Neural progenitor cell (in vitro differentiated cells): ENCODE measurements at places on chromosomes 1 and 21.

DNA sequence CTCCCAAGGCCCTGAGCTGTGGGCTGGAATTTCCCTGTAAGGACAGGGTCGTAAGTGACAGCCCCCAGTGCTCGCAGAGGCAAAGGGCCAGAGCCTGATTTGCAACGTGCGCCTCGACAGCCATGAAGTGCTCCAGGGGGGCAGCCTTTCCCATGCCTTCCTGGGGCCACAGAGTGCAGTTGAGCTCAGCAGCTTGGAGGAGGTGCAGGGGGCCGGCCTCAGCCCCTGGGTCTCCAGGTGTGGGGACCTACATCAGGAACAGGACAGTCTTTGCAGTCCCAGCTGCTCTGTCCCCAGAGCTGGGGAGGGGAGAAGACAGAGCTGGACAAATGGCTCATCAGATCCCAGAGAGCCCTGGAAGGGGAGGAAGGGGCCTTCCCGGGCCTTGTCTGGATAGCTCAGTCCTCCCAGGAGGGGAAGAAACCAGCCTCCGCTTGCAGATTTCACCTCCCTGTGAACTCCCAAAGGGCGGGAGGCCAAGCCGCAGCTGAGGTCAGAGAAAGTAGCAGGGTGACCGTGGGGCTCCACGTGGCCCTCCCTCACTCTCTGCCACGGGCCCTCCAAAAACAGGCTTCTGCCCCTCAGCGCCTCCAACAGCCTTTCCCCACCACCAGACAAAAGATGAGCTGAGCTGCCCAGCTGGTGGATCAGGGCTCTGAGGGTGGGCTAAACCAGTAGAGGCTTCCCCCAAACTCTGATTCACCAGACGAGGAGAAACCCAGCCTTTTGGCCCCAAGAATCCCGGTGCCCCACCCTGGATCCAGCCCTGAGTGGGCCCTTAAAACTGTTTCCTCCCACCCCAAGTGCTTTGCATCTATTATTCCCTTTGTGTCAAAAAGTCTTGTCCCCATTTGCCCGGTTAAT, 76.5 kb downstream of the DHRS3 start:
- peak; percentile 51 for DNase-seq

DNA sequence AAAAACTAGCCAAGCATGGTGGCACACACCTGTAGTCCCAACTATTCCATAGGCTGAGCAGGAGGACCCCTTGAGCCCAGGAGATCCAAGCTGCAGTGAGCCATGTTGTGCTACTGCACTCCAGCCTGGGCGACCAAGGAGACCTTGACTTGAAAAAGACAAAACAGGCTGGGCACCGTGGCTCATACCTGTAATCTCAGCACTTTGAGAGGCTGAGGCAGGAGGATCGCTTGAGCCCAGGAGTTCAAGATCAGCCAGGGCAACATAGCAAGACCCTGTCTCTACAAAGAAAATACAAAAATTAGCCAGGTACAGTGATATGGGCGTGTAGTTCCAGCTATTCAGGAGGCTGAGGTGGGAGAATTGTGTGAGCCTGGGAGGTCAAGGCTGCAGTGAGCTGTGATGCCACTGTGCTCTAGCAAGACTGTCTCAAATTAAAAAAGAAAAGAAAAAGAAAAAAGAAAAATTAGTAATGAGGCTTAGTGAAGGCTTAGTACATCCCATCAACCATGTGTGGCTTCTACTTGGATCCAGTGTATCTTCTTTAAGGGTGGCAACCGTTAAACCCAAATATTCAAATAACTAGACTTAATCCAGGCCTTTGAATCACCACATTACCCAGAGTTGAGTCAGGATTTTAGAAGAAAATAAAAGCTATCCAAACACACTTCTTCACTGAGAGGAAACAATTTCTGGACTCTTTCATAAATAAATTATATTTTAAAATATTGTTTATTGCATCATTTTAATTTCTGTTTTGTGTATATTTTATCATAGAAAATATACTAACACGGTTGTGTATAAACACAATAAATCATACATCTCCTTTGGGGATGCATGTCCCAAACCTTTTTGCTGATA, 74.3 kb upstream of the RAB4A start:
- DNase-seq, result no peak

DNA sequence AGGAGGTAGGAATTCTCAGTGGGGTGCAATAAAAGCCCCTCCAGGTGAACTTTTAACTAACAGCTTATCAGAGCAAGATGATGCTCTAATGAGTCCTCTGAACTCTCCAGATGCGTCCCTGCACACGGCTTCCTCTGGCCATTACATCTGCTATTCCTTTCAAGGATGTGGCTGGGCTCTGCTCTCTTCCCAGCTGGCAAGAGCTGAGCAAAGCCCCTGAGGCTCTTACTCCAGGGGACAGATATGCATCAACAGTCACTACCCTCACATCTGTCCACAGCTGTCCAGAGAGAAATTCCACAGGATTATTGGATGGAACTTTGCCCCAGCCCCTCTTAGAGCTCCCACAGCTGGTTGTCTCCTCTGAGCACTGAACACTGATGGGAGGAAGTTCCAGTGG, 267.8 kb downstream of the C1orf94 start:
- no peak for DNase-seq

GRCh38 chr1:17097147-17097546, 22.1 kb downstream of the PADI2 start:
- no peak for DNase-seq

DNA sequence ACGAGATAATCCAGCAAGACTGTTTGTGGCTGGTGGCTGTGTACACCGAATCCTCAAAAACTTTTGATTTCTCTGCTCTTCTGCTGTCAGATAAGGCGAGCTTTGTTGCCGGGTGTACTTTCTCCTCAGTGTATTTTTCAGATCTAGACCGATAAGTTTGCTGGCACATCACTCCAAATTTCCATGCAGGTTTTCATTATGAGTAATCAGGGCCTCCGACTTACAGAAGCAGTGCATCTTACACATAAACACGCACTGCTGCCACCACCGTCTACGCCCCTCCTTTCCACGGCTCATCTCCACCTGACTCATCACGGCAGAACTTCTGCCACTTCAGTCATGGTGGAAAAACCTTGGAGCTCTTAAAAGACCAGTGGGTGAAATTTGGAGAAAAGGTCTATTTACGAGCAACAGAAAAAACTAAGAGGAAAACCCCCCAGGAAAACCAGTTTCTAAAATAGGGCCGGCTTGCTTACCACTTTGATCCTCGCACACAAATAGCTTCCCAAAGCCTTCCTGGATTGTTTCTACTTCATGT, 7.7 kb downstream of the ZBTB21 start:
- DNase-seq, result no peak

- no peak for DNase-seq
Observed at GRCh38 chr1:46278807-46279206, 24.6 kb downstream of the LRRC41 start.

GRCh38 chr1:24203404-24203803, 16.3 kb upstream of the IFNLR1 start:
- no peak for DNase-seq

- DNase-seq, result peak; percentile 74
Observed at GRCh38 chr1:92486251-92487077, at the start of gene GFI1. Gene GFI1 (minus strand): TSS chr1:92486925. CDS start chr1:92483487, 3,438 bp downstream.

GRCh38 chr1:158999316-159000069, 10.2 kb upstream of the IFI16 start:
- DNase-seq, result peak; percentile 90

- no peak for DNase-seq
Observed at GRCh38 chr1:97070376-97070775, 348.8 kb downstream of the PTBP2 start.

DNA sequence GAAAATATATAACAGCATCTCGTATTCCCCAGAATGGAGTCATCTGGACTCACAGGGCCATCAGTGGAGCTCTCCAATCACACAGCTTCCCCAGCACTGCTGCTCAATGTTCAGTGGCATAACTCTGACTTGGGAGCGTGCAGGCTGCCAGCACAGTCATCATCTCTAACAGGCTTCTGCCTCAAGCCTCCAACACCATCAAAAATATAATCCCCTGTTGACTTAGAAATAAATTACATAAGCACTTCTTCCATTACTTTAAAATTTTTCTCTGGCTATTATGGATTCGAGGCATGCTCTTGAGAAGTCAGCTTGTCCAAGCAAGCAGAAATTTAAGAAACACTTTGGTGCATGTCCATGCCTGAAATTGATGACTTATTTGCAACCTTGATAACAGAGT, 6.2 kb downstream of the DUSP23 start:
- DNase-seq, result no peak

- DNase-seq, result no peak
Observed at GRCh38 chr1:165662186-165662585, 31.2 kb downstream of the MGST3 start.

DNA sequence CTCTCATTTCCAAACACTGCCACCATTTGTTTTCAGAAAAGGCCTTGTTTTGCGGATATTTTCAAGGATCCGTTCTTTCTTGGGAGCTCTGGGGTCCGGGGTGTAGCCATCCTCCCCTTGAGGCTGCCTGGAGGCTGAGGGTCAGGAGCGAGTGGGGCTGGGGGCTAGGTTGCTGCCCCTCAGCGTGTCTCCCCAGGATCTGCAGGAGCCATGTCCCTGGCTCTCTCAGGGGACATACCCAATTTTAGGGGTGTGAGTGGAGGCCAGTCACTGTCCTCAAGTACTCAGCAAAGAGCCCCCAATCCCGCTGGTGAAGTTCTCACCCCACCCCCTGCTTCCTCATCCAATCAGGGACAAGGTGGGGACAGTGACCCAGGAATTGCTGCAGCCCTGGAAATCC, 15.0 kb upstream of the PRDM16 start:
- no peak for DNase-seq

GRCh38 chr1:2193514-2194281, 874 bp downstream of the FAAP20 start:
- DNase-seq, result no peak

DNA sequence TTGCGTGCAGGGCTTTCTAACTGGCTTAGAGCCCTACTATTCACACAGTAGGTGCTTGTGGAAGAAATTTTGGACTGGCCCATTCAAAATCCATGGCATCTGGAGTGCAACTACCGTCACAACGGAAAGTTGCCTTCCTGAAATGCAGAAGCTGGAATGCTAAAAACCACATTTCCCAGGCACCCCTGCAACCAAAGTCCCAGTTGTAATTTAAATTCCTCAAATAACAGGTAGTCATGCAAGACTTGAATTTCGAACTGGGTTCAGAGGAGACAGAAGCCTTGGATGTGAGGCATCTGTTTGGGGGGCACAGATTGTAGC, 186.7 kb downstream of the TOMM20 start:
- no peak for DNase-seq

DNA sequence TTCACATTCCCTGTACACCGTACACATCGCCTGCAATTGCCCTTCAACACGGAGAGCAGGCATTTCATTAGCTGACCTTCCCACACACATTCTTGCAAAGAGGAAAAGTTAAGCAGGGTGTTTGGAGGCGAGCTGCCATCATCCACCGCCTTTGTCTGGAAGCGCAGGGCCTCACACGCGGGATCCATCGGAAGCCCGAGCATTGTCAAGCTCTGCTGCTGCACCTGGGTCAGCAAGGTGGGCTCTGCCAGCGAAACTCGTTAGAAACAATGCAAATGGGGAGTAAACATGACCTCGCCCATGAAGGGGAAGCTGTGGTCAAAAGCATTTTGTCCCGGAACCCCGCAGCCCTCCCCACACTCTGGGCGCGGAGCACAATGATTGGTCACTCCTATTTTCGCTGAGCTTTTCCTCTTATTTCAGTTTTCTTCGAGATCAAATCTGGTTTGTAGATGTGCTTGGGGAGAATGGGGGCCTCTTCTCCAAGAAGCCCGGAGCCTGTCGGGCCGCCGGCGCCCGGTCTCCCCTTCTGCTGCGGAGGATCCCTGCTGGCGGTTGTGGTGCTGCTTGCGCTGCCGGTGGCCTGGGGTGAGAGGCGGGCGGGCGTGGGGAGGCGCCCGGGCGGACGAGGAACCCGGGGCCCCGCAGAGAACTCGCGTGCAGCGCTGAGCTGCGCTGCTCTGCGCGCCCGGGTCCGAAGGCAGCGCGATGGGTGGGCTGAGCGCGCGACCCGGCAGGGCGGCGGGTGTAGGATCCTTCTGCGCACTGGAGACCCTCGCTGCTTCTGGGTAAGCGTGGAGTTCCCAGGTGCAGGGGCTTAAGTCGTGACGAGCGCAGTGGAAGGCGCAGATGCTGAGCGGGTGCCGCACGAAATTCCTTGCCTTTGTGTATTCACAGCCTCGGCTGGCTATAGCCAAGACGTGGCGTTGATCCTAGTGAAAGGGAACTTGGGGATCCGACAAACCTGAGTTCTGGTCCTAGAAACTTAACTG, at the start of gene CR1:
Gene CR1 (plus strand): TSS at position 357 of the 992 bp plus-strand sequence. CDS start 111 bp downstream, at position 468.
- DNase-seq, result peak; percentile 65

GRCh38 chr1:2041887-2042286, 8.3 kb upstream of the PRKCZ start:
- DNase-seq, result no peak
